Activated naive CD4-positive, alpha-beta T cell treated with anti-CD3 and anti-CD28 coated beads, Interleukin-2, amount 50 U/mL, for 72 hours (primary cell): ENCODE measurements at places on chromosomes 7 and 10. TPM values are rescaled to one million over a fixed set of nuclear protein-coding genes. Genes with fewer than 3 reads are reported as not detected.

CHRM2 gene
- not detected for total RNA-seq

VWA2 gene
- total RNA-seq = not detected

GPER1 gene
- not detected for total RNA-seq

WNT16 gene
- total RNA-seq = not detected

UNCX gene
- not detected for total RNA-seq

OR6B1 gene
- total RNA-seq = not detected

HOXA7 gene
- not detected for total RNA-seq

H2BK1 gene
- total RNA-seq = not detected

NPVF gene
- total RNA-seq = not detected

ZNF518A gene
- 20.1 TPM for total RNA-seq

ZPBP gene
- total RNA-seq = not detected

LEP gene
- total RNA-seq = not detected

GRCh38 chr10:59373071-59373470, 10.7 kb upstream of the FAM13C start:
- DNase-seq = no peak

DNA sequence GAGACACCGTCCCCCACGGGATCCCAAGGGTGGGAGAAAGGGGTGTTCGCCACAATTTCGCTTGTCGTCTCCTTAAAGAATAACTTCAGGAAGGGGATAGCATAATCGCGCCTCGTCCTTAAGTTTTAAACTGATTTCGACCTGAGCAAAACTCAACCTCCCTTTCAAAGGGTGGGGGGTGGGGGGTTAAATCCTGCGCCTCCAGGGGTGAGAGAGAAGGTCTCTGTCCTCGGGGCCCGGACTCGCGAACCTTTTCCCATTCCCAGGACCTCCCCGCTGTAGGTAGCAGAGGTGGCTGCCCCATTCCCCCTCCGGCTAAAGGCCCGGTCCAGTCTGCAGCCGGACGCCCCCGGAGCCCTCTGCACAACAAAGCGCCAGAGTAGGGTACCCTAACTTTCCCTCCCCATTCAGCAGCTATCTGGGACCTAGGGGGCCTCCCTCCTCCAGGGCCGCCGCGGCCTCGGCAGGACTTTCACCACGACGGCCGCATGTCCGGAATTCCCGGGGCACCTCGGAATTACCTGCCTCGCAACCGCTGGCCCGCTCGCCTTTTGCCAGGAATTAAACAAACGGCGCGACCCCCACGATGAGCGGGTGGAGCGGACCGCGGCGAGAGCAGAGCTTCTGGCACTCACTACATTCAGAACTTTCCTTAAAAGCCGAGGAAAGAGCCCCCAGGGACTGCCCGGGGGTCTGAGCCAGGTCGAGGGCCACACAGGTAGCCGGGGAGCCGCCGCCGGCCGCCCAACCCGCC, 1.7 kb downstream of the CDK6 start:
- DNase-seq = peak; percentile 57

GRCh38 chr7:69818636-69819332, 220.5 kb downstream of the AUTS2 start:
- no peak for DNase-seq

- DNase-seq = no peak
These were observed 72.5 kb upstream of the AGR3 start for GRCh38 chr7:16954321-16954720.

GRCh38 chr10:89426230-89426868, 12.0 kb downstream of the IFIT5 start:
- no peak for DNase-seq

DNA sequence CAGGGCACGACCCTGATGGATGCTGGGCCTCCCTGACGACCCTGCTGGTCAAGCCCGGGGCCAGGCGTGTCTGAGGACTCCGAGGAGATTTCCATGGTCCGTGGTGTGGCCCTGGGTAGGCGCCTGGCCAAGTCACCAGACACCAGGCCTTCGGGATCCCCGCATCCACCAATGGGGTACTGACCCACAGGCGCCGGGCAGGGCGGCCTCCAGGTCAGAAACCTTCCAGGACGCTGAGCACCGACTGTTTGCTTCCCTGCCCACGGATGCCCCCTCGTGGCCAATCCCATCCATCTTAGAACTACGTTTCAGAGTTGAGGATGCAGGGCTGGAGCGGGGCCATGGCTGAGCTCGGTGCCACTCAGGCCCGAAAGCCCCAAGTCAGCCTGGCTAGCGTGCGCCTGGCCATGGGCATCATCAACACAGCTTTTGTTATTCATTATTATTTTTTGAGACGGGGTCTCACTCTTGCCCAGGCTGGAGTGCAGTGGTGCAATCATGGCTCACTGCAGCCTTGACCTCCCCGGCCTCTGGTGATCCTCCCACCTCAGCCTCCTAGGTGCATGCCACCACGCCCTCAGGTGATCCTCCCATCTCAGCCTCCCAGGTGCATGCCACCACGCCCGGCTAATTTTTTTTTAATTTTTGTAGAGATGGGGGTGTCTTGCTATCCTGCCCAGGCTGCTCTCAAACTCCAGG, 7.1 kb upstream of the AMZ1 start:
- no peak for DNase-seq

- DNase-seq = no peak
These were observed 830 bp downstream of the IMPDH1 start for GRCh38 chr7:128408709-128409595.

DNA sequence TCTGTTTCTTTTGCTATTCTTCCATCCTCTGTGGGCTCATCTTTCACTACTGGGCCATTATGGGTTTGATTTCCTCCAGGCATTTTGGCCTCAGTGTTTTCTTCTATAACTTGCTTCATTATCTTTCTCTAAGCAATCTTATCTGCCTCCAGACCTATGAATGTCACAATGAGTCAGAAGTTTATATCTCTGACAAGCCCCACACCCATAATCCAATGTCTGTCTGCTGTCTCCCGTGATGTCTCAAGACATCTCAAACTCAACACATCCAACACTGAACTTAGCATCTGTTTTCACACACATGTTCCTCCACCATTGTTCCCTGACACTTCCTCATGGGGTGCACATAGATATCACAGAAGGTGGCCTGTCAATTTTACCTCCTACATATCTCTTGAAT, 46.7 kb upstream of the RHOBTB1 start:
- no peak for DNase-seq

DNA sequence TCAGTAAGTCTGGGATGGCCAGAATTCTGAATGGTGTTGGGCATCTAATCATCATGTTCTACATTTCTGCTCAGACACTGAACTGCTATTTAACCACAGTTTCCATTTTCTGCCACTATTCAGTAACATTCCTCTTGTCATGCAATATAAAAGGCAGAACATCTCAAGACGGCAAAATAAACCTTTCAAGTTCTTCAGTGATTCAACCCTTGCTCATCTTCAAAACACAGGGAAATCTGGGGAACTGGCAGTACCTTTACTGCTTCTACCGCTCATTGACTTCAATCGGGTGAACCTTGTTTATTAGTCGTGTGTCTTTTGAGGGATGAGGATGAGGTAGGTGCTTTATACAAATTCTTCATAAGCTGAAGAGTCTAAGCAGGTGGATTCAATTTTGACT, 184.7 kb upstream of the ANK3 start:
- no peak for DNase-seq

- no peak for DNase-seq
These were observed 160.8 kb downstream of the SPAG6 start for GRCh38 chr10:22505911-22506685.

DNA sequence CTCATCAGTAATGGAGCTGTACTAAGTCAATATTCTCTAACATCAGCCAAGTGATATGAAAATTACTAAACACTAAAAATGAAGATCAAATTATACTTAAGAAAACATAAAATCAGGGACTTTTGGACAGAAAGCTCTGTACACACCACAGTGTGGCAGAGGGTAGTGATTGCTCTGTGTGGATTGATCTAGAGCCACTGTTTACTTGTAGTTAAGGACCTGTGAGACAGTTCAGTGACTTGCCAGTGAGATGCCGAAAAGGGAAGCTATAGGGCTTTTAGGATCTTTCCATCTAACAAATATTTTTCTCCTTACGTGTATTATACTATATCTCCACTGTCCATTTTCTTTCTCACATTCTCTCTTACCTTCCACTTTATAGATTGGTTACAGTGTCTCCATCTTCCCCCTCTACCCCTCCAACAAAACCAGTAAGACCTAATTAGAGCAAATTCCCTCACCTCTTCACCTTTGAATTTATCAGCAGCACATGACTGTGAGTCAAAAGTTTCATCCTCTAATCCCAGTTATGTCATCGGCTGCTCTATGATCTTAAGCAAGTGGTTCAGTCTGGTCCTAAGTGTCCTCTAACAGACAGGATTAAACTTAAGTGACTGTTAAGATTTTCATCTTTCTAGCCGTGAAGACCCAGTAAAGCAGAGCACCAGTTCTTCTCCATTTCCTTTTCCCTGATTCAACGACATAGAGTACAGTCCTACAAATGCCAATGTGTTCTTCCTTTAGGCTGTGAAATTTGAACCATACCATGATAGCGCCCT, 6.9 kb downstream of the PIK3CG start:
- no peak for DNase-seq

GRCh38 chr10:59589796-59590195, 119.9 kb downstream of the SLC16A9 start:
- DNase-seq = no peak

DNA sequence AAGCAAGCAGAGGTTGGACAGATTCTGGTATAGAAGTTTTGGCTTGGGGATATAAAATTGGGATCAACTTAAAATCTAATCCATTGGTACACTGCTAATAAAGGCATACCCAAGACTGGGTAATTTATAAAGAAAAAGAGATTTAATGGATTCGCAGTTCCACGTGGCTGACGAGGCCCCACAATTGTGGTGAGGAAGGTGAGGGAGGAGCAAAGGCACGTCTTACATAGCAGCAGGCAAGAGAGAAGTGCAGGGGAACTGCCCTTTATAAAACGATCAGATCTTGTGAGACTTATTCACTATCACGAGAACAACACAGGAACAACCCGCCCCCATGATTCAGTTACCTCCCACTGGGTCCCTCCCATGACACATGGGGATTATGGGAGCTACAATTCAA, 9.7 kb downstream of the ACADSB start:
- DNase-seq = no peak

DNA sequence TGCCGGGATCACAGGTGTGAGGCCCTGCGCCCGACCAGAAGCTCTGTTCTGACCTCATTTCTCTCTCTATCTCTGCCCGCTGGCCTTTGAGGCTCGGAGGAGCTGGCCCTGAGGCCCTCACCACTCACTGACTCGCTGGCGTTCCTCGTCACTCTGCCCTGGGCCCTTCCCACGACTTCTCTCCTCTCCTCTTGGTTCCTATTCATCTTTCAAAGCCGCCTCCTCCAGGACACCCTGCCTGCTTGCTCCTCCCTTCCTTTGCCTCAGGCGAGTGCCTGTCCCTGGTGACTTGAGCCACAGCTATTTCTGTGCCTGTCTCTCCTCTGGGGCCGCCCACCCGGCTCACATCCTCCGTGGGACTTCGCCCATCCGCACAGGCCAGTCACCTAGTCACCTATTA, 17.3 kb upstream of the ADGRA1 start:
- DNase-seq = no peak

- no peak for DNase-seq
These were observed 63.4 kb downstream of the GPR26 start for GRCh38 chr10:123729523-123729922.

- no peak for DNase-seq
These were observed 67.6 kb downstream of the STK17A start for GRCh38 chr7:43650457-43651052.

DNA sequence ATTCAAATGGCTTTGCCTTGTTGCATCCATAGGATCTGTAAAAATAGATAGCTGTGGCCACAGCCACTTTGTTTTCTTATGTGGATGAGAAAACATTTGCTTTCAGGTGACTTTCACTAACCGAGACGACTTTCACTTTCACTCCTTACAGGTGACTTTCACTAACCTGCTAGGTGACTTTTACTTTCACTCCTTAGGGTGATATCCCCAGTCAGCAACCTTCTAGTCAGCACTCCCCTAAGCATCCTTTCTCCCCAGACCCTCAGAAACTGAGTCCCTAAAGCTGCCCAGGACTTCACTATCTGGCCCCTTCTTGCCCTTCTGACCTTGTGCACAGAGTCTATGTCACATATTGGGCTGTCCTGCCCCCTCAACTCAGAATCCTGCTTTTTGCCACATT, 177.5 kb downstream of the RELN start:
- peak; percentile 3 for DNase-seq

DNA sequence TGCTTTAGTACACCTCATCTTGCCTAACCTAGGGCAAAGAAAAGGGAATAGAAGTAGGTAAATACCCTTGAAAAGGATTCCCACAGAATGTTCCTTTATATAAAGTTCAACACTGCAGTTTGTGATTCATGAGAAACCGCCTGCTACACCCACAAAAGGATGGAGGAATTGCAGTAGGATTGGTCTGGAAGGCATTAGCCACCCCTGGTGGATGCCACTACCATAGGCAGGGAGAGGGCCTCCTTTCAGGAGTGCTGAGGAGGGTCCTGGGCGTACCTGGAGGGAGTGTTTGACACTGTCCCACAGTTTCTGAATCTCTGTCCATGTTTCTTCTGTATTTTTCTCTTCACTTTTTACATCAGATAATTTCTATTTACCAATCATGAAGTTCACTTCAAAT, 221.8 kb upstream of the TMEM72 start:
- no peak for DNase-seq

DNA sequence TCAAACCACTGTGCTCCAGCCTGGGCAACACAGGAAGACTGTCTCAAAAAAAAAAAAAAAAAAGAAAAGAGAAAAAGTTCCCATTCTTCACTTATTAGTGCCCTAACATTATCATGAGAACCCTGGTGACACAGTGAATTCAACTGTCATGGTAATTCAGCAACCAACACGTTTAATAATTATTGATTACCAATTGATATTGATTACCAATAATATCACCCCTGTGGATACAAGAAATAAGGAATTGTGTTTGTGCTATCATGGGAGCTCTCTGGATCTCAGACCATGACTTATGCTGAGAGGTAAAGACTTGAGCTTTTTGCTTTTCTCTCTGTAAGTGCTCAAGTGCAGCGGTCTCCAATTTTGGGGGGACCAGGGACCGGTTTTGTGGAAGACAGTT, 195.3 kb downstream of the TPST1 start:
- no peak for DNase-seq

- no peak for DNase-seq
These were observed 67.0 kb downstream of the ITGA8 start for GRCh38 chr10:15652757-15653156.

- DNase-seq = no peak
These were observed 106.6 kb downstream of the DKK1 start for GRCh38 chr10:52420656-52421055.

DNA sequence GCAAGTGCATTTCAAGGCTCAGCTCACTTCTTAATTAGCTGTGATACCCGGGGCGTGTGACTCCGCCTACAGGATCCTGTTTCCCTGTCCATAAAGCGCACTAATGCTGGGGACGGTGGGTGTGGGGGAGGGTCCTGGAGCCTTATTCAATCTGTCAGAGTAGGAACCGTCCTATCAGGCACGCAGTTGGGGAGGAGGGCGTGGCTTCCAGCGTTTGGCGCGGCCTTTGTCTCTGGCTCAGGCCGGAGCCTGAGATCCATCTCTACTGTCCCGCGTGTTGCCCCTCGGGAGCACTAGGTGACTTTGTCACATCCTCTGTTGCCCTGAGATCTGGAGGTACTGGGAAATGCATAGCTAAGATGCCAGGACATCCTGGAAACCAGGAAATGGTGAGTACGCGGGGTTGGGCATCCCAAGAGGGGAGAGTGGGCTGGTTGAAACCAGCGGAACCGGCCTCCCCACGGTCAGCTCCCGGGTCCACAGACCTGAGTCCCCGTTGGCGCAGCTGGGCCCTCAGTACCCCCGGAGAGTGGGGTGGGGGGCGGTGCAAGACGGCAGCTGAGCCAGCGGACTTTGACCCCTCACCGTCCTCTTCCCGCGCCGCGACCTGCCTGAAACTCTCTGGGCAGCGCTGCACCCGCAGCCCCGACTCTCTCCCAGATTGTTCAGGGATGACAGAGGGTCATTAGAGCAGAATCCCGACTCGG, 104.4 kb upstream of the ZNF92 start:
- DNase-seq = no peak
